ENCODE measurements at places on chromosomes 16 and 17.

DNA sequence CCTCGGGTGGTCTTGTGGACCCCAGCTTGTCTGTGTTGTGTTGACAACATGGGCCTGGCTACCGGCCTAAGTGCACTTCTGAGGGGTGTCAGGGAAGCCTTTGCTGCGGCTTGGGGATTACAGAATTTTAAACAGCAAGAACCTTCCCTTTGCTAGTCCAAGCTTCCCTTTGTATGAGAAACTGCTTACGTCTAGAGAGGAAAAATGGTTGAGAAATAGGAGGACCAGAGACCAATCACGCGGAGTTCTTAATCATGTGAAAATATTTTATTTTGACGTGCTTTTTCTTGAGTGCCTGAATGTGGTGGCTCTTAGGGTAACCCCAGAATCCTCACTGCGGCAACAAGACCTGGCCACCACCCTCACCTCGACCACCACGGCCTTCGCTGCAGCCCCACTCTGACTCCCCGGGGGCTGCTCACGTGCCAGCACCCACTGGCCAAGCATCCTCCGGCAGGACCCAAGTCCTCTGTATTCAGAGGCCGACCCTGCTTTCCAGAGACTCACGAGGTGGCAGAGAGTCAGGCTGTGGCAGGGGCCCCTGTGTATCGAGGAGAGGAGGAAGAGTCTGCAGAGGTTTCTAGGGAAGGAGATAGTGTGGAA lies 81.2 kb downstream of the ZNF778 start:
- no peak for DNase-seq

- no peak for DNase-seq
Measured at GRCh38 chr17:55421179-55421934, at the start of gene MMD. Gene MMD, minus strand, starts transcription at chr17:55421835. Its CDS starts 140 bp downstream, at chr17:55421695.

GRCh38 chr16:1466968-1467521 lies 7.8 kb downstream of the CLCN7 start:
- no peak for DNase-seq

GRCh38 chr17:78971756-78972506 lies 7.8 kb downstream of the LGALS3BP start:
- no peak for DNase-seq

DNA sequence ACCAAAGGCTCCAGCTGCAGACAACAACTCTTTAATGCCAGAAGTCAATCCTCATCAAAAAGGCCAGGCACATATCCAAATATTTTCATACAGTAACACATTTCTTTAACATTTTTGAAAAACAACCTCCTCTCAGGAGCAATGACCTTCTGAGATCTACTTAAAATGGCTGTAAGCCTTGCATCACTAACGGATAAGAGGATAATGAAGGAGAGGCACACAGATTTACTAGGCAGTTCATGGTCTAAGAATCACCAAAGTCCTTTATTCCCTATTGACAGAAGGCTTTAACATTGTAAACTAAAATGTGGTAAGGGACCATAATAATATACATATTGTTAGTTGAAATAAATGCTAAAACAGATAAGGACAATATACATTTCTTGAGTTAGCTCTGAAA lies 114.7 kb downstream of the USP32 start:
- DNase-seq, result no peak

GRCh38 chr17:64171041-64171440 lies 41.1 kb upstream of the ERN1 start:
- DNase-seq, result no peak

DNA sequence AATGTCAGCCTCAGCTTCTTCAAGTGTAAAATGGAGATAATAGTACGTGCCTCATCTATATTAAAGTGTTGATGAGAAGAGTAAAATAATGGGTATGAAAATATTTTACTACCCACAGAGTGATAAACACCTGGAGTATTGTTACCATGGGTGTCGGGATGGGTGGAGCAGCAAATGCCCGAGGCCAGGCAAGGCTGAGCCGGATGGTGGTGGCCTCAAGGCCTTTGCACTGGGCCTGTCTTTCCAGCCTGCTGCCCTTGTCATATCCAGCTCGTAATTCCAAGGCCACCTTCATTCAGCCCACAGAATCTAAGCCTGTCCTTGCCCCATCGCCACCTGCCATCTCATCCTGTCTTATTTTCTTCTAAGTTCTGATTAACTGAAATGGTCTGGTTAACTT lies 49.4 kb downstream of the SNX29 start:
- no peak for DNase-seq

DNA sequence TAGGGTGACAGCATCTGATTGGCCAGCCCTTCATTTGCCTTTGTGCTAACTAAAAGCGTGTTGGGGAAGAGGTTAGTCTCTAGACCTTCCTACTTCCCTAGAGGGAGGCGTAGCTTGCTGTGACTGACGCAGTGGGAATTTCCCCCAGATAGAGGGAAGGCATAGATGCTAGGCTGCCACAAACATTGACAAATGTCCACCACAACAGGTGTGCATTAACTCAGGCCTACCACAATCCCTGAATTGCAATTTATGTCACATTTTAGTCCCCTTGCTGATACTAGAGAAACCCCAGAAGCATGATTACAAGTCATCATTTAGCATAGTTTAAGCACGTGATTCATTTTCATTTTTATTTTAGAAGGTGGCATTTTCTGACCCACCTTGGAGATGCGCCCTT lies 76.3 kb upstream of the WSB1 start:
- DNase-seq, result no peak

DNA sequence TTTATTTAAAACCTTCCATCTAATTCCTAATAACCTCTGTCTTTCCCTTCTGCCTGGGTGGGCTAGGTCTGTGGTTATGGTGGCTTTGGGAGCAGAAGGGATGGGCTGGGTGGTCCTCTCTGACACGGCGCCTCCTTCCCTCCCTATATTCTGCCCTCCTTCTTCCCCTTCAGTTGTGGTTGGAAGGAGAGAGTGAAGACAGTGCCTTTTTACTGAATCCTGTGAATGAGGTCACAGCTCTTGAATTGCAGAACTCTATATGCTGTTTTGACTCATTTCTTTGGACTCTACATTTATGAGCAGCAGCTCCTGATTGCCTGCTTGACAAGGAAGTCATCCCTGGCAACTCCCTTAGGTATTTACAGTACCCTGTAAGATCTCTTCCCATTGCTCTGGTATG lies 256.0 kb upstream of the ELAC2 start:
- DNase-seq, result no peak
